ENCODE measurements at places on chromosomes 12 and 14.
A peak's percentile ranks its signal among the peaks of the same experiment; 100 is the strongest.

DNA sequence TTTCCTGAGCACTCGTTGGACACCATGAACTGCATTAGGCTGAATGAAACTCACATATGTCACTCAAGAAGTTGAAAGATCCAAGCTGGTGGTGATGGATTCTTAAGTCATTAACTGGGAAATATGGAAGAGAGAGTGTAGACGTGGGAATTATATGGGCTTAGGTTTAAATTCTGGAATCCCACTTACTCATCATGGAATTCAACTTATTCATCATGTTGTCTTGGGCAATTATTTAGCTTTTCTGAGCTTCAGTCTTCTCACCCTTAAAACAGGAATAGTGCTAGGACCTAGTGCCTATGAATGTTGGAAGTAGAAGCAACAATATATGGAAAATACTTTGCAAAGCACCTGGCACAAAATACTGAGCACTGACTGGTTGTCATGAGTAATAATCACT is 292.4 kb upstream of the TBX3 start:
- DNase-seq = no peak

GRCh38 chr12:128445415-128446127 is 178.6 kb downstream of the TMEM132C start:
- DNase-seq = no peak

- DNase-seq = no peak
Observed at GRCh38 chr14:50612806-50613205, 52.9 kb downstream of the ATL1 start.

- DNase-seq = no peak
Observed at GRCh38 chr12:98733667-98734350, 88.7 kb downstream of the APAF1 start.

GRCh38 chr12:112809684-112810083 is 18.1 kb downstream of the RPH3A start:
- DNase-seq = no peak

- peak; percentile 78 for DNase-seq
Observed at GRCh38 chr12:630656-631632, 32.3 kb downstream of the NINJ2 start.

DNA sequence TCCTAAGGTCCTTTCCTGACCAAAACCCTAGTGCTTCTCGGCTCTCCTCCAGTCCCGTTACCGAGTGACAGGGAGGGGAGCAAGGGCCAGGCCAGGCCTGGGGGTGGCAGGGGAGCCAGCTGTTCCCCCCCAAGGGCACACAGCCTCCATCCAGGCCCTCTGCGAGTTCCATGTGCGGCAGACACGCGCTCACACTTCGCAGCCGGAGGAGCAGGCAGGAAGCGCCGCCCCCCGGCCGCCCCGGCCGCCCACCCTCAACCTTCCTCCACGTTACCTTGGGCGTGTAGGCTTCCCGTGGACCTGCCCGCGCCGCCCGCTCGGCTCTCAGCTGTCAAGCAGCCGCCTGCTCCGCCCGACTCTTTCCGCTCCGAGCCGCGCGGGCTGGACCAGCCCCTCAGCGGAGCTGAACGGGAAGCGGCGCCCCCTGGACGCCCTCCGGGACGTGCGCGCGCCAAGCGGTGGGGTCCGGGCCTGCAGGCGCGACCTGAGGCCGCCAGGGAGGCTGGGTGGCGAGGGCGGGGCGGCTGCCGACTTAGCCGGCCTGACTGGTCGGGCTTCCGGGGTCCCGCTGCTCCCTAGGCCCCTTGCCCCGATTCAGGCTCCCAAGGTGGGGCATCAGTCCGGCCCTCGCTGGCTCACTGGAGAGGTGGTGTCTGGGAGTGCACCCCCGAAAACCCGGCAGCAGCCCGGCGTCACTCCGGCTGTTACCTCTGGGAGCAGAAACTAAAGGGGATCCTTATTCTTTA is at the start of gene CRACR2A:
Gene CRACR2A (minus strand): TSS at position 369 of the 746 bp plus-strand sequence. CDS start 56,110 bp downstream, outside the sequence.
- peak; percentile 90 for DNase-seq

GRCh38 chr14:99968191-99968920 is 96.9 kb upstream of the EVL start:
- DNase-seq = no peak

GRCh38 chr12:106445959-106446358 is 88.4 kb downstream of the POLR3B start:
- DNase-seq = no peak

- DNase-seq = no peak
Observed at GRCh38 chr12:115975411-115975810, 302.1 kb downstream of the MED13L start.

DNA sequence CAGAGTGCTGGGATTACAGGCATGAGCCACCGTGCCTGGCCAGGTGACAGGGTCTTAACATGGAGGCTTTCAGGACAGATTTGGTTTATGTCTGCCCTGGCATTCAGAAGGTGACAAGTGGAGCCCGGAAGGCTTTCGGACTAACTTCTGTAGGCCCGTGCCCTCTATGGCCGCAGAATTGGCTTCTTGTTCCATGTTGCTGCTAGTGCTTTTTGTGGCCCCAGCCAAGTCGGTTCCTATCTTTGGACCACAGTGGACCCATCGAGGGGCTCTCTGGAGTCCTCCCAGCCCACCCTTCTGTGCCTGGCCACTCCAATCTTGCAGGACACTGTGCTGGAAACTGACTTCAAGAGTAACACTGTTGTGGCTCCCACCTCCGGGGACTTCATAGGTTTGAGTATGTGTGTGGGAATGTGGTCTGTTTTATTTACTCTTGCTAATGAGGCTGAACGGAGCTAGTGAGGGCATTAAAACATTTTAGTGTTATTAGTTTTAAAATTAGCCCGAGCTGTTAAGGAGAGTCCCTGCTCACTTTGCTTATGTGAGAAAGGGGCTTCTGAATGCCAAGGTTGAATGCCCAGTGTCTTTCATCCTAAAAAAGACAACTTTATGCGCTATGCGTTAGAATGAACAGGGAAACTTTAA is 245.9 kb downstream of the CACNA1C start:
- DNase-seq = no peak

- DNase-seq = no peak
Observed at GRCh38 chr14:71155743-71156142, 248.5 kb downstream of the PCNX1 start.

GRCh38 chr12:50249464-50250182 is 33.7 kb downstream of the LIMA1 start:
- DNase-seq = peak; percentile 15

- no peak for DNase-seq
Observed at GRCh38 chr14:22344673-22345072, 244.4 kb downstream of the DAD1 start.
